Activated CD4-positive, alpha-beta T cell treated with anti-CD3 and anti-CD28 coated beads, Interleukin-2, amount 50 U/mL, for 48 hours (primary cell): ENCODE measurements at places on chromosomes 3 and 15.

DNA sequence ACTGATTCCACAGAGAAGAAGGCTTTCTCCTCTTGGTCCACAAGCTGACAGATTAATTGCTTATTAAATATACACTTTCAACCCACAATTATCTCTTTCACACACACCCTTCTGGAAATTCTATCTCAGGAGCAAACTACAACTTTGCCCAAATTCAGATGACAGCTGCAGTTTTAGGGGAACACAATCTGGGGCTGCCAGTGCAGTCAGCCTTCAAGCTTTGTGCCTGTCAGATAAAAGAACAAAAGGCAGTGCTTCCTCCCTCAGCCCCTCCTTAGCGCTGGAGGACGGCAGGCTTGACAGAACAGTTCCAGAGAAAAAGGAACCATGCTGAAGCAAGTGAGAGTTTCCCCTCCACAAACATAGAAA, 99.6 kb downstream of the TMCC1 start:
- DNase-seq = no peak

- no peak for DNase-seq
Measured at GRCh38 chr3:185677146-185677829, 91.2 kb downstream of the SENP2 start.

DNA sequence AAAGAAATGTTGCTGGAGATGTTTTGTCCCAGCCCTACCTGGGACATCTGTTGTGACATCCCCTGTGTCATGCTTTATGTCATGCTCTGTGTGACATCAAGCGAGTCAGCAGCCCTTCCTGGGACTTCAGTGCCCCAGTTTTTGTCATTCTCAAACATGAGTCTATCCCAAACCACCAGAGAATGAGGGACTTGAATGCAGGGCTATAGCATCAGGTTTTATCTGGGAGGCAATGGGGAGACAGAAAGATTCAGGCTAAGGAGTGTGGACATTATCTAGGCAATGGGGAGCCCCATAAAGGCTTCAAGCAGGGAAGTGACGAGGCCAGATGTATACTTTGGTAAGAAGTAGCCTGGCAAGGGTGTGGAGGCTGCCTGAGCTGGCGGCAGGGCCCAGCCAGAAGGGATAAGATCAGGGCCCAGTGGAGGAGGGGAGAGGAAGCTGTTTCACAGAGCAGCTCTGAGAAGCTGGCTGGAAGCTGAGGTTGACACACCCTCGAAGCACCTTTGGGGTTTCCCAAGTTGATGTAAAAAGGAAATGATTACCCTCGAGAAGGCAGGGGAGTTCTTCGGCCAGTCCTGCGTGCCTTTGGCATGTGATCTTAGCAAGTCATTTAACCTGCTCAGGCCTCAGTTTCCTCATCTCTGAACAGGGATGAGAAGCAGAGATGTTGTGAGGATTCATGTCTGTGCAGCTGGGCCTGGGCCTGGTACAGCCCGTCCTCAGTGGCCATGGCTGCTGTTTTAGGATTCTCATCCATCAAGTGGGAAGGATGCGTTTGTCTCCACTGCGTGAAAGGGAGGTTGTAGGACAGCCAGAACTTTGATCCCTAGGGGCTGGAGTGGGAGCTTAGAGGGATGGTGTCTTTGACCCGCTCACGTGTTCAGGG, 34.3 kb downstream of the IRAK2 start:
- DNase-seq = peak; percentile 80

- no peak for DNase-seq
Measured at GRCh38 chr3:160790726-160791125, 34.7 kb downstream of the PPM1L start.

GRCh38 chr3:179565496-179565895, 2.8 kb downstream of the ACTL6A start:
- no peak for DNase-seq

DNA sequence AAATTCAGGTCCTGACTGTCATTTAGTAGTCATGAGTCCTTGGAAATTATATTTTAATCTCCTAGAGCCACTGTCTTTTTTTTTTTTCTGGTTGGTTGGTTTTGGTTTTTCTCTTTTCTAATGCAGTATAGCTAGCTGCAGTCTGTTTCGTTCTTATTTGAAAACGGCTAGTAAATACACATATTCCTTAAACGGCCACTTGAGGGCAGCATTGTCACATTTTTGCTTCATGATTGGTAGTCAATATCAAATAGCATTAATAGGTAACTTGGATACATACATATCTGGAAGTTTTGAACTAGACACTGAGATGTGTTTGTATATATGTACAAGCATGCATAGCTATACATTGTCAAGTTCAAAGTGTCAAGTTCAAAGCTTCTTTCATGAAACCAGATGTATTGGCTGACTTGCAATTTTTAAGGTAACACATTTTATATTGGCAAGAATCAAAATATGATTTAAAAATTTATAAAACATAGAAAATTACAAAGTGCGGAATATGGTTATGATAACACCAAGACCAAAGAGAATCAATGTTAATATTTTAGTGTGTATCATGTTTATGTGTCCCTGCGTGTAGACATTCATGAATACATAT, 22.5 kb downstream of the GABRA5 start:
- DNase-seq = peak; percentile 69

DNA sequence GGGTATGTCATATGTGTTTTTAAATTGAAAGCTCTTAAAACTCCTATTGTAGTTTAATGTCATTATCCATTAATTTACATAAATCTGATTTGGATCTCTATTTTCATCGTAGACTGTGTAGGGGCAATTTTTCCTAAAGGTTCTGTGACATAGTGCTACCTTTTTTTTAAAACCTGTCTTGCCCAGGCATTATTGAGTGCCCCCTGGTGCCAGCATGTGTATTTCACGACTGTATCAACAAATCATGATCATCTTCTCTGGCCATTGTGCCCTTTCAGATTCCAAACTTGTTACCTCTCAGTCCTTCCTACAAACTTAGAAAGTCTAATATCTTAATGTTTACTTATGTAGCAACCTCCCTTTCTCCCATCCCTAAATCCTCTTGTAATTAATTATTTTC, 97.2 kb upstream of the FLNB start:
- peak; percentile 8 for DNase-seq

GRCh38 chr15:57146506-57147201, 228.2 kb downstream of the TCF12 start:
- no peak for DNase-seq

- DNase-seq = no peak
Measured at GRCh38 chr3:106006001-106006400, 137.2 kb upstream of the CBLB start.

- DNase-seq = no peak
Measured at GRCh38 chr3:128499724-128500275, 6.8 kb upstream of the GATA2 start.

GRCh38 chr3:116994351-116994879, 284.8 kb downstream of the TUSC7 start:
- no peak for DNase-seq

DNA sequence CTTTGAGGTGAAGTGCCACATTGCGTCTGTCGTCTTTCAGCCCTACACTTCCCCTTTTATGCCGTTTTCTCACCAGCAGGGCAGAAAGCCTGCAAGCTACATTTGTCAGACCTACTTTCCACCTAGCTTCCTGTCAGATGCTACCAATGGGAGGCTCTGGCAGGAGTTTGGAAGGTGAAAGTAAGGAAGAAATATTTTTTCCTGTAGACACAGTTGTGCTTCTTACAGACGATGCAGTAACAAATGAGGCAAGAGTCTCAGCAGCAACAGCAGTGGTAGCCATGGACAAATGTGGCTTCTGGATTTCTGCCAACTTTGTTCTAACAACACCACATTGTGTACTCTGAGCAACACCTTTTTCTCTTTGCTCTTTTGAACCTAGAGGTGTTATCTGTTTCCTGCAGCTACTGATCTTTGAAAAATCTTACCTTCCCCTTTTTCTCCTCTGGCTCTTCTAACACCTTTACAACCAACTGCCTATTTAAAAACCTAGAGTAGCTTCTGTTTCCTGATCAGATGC, 70.6 kb upstream of the STT3B start:
- peak; percentile 27 for DNase-seq

DNA sequence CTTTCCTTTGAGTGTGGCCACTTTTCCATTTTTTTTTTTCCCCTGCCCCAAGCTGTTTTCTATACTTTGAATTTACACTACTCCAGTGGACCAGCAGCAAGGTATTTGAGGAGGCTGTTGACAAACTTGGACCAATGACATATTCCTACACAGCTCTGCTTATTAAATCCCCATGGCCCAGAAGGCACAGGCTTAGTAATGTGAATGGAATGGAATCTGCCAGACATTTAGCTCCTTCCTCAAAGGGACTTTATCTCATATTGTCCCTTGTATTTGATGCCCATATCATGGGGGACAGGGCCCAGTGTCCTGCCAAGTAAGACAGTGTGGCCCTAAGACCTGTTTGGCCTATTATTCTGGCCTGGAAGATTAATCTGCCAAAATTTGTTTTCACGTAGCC, 107.5 kb downstream of the CHCHD6 start:
- no peak for DNase-seq

DNA sequence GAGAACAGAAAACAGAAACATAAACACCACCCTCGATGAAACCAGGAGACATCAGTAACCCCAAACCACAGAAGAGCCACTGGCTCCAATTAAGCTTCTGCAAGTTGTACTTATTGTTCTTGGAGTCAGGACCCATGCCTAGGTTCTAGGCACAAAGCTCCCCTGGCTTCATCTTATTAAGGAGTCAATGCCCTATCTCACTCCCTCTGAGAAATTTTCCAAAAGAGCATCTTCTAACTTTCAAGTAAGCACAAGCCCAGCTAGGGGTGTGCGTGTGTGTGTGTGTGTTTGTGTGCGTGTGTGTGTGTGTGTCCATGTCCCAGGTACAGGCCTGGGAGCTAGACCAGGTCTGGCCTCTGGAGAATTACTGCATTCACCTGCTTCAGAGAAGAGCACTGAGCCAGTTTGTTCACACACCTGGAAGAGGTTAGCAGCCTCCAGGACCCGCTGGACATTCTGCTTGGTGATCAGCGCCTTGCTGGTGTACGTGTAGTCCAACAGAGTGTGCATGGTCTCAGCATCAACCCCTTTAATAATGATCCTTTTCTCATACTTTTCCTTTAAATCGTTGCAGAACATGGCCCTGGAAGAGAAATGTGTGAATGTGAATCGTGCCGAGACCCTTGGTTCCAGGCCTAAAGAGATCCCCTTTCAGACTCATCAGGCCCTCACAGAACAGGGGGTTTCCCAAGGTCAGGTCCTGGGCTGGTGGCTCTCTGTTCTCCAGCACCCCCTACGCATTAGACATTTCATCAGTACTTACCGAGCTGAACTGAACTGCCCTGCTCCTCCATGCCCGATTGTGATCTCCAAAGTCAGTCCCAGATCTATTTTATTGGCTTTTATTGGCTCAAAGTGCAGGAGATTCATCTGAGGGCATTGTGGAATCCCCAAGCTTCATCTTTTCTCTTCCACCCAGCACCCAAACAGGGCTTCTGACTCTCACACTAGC, 27.8 kb downstream of the KLHL6 start:
- no peak for DNase-seq

- DNase-seq = no peak
Measured at GRCh38 chr15:31554261-31554660, 227.6 kb downstream of the KLF13 start.

GRCh38 chr3:129940086-129940485, 34.4 kb upstream of the TRH start:
- DNase-seq = no peak

- peak; percentile 24 for DNase-seq
Measured at GRCh38 chr3:128619146-128619890, 31.3 kb downstream of the RPN1 start.

GRCh38 chr3:181921220-181921619, 209.5 kb downstream of the SOX2 start:
- no peak for DNase-seq

- no peak for DNase-seq
Measured at GRCh38 chr15:95327183-95327525, 1003.3 kb upstream of the NR2F2 start.

DNA sequence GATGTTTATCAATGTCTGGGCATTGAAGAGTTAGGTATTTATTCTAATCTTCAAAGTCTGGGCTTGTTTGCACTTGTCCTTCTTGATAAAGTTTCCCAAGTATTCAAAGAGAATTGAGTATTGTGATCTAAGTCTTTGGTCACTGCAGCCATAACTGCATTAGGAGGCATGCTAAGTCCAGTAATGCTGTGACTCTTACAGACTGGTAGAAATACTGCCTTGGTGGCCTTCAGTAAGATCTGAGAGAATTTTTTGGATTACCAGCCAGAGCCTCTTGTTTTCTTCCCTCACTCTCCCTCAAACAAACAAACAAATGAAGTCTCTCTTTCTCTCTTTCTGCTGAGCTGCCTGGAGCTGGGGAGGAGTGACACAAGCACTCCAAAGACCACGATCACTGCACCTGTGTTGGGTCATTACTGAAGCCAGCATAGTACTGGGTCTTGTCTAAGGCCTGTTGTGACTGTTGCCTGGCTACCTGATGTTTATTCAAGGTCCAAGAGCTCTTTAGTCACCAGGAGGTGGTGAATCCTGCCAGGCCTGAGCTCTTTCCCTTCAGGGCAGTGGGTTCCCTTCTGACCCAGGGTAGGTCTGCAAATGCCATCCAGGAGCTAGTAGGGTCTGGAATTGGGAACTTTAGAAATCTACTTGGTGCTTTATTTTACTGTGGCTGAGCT, 14.8 kb upstream of the RBP2 start:
- no peak for DNase-seq

DNA sequence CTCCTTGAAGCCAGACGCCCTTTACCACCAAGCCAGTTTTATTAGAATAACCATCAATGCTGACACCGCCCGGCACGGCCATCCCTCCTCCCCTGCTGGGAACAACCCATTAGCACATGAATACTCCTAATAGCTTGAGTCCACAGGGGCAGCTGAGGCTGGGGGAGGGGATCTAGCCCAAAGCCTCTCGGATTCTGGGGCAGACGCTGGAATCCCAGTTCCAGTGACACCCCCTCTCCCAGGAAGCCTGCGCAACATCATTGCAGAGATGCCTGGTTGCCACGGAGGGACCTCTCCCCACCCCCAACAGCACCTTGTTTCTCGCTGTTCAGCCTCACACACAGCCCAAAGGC, 1.2 kb upstream of the LINGO1 start:
- no peak for DNase-seq

- DNase-seq = no peak
Measured at GRCh38 chr3:129239991-129240390, 9.4 kb upstream of the COPG1 start.

- peak; percentile 66 for DNase-seq
Measured at GRCh38 chr3:177345049-177345972, 148.0 kb upstream of the TBL1XR1 start.

GRCh38 chr15:34613997-34614396, 30.5 kb upstream of the GOLGA8B start:
- DNase-seq = no peak

DNA sequence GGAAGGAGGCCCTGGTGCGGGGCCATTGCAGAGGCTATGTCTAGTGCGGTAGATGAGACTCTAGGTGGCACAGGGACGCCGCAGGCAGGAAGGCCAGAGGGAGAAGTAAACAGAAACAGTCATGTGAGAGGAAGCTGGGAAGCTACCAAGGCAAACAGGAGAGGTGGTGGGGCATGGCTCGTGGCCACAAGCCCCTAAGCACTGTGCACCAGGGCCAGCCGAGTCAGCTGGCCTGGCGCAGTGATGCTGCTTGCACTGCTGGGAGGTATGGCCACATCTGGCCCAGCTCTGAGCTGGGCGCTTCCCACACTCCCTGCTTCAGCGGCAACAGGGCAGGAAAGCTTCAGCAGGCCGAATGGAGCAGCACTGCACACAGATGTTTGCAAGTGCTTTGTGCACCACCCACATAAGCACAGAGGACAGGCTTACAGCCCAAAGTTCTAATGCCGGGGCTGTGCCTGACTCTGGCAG, 76.6 kb downstream of the SRGAP3 start:
- DNase-seq = no peak

GRCh38 chr15:38207621-38208020, 45.0 kb upstream of the SPRED1 start:
- DNase-seq = no peak
